Neuronal stem cell (in vitro differentiated cells): ENCODE measurements at places on chromosomes 6 and 20.

- H3K4me3 ChIP-seq, result no peak overlapping the region
- no peaks in the 10 kb centered on the region for H3K4me1 ChIP-seq
- H3K27me3 ChIP-seq, result no peaks in the 10 kb centered on the region
- no peaks in the 10 kb centered on the region for H3K36me3 ChIP-seq
- no peak for DNase-seq
- no peak overlapping the region for H3K27ac ChIP-seq
Observed at GRCh38 chr6:70171236-70171635, 131.6 kb downstream of the COL9A1 start.

GRCh38 chr6:110682460-110682853 is 132.8 kb downstream of the CDK19 start:
- no peaks in the 10 kb centered on the region for H3K27me3 ChIP-seq
- H3K4me3 ChIP-seq, result no peak overlapping the region
- H3K36me3 ChIP-seq, result no peaks in the 10 kb centered on the region

DNA sequence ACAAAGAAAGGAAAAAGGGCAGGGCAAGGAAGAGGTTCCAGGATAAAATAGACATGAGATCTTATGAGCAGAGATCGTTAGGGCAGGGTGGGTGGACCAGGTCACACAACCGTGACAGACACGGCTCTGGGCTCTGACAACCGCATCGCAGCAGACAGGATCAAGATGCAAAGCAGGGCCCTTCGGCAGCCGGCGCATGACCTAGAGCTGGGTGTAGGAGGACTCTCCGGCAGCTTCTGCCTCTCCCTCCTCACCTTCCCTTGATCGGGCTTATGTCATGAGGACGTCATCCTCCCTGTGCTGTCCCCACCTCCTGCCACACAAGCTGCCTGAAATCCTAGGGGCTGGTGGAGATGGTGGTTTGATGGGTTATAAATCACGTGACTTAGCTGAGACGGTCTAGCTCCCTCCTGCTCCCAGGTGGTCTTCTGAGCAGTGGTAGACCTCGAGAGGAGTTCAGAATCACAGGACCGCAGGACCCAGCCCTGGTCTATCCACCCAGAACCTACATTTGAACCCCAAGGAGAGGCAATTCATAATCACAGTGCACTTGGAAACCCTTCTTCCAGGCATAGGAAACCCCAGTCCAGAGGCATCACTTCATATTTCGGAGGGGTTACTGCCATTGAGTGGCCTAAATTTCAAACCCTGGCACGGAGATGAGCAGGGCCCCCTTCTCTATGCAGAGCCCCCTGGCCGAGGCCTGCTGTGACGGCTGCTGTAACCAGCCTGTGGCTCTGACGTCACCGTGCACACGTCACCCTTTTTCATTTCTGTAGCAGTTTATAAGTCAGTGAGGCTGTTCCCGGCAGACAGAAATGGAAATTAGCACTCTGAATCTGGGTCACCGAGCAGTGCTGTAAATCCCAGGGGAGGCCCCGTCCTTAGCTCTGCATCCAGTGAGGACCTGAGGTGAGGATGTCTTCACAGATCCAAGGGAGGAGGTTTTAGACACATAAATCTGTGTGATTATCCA is 8.7 kb upstream of the CCR6 start:
- no peaks in the 10 kb centered on the region for H3K27me3 ChIP-seq
- no peaks in the 10 kb centered on the region for H3K36me3 ChIP-seq
- H3K27ac ChIP-seq, result no peak overlapping the region
- H3K4me1 ChIP-seq, result no peaks in the 10 kb centered on the region
- H3K4me3 ChIP-seq, result no peak overlapping the region

DNA sequence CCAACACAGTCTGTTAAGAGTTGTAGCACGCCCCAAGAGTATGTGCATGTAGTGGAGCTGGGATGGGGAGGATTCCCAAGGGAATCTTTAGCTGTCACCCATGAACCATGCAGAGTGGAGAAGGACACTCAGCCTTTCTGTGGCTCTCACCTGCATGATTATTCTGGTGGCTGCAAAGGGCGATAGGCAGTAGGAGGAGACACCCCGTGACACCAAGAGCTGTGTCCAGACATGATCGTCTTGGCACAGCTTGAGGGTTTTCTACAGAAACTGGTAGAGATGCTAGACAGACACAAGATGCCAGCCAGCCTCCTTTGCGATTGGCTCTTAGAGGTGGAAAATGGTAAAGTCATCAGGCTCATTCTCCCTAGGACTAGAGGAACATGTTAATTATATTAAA is 3.1 kb upstream of the CSE1L start:
- no peaks in the 10 kb centered on the region for H3K27me3 ChIP-seq
- no peaks in the 10 kb centered on the region for H3K36me3 ChIP-seq
- no peak for DNase-seq
- no peak overlapping the region for H3K4me3 ChIP-seq
- H3K27ac ChIP-seq, result no peak overlapping the region

DNA sequence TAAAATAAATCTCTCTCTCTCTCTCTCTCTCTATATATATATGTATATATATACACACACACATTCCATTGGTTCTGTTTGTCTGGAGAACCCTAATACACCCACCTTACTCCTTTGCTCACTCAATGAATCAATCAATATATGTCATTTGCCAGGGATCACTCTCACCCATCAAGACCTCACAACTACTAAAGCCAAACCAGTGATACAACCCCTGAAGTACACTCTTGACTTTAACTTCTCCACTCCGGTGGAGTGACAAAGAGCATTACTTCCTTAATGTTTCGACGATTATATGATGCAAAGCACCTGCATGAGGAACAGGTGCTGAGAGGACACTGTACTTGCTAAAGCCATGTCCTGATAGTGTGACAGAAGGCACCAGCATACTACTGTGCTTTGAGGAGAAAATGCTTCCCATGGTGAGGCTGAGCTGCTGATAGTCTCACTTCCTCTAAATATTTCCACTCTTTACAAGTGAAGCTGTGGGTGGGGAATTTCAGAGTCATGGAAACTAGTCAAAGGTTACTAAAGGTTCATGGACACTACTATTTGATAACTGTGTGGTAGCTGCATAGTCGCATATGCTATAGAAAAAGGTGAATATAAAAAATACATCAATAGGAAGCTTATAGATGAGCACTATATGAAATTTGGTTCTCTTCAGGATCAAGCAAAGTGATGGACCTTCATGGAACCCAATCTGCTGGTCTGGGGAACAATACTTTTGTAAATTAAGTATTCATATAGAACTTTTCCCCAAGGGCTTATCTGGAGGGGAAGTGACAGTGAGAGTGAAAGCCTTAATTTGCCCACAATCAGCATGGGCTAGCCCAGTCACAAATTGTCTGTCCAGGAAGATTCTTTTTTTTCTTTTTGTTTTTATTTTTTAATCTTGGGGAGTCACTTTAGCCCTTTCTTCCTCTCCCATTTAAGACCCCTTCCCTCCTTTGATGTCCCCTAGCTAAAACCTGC is 141.9 kb upstream of the NEDD9 start:
- H3K4me3 ChIP-seq, result no peak overlapping the region
- no peak for DNase-seq

GRCh38 chr6:25341203-25341552 is 62.0 kb downstream of the CARMIL1 start:
- H3K27me3 ChIP-seq, result no peaks in the 10 kb centered on the region
- no peak overlapping the region for H3K4me3 ChIP-seq
- no peaks in the 10 kb centered on the region for H3K36me3 ChIP-seq
- no peak overlapping the region for H3K27ac ChIP-seq

DNA sequence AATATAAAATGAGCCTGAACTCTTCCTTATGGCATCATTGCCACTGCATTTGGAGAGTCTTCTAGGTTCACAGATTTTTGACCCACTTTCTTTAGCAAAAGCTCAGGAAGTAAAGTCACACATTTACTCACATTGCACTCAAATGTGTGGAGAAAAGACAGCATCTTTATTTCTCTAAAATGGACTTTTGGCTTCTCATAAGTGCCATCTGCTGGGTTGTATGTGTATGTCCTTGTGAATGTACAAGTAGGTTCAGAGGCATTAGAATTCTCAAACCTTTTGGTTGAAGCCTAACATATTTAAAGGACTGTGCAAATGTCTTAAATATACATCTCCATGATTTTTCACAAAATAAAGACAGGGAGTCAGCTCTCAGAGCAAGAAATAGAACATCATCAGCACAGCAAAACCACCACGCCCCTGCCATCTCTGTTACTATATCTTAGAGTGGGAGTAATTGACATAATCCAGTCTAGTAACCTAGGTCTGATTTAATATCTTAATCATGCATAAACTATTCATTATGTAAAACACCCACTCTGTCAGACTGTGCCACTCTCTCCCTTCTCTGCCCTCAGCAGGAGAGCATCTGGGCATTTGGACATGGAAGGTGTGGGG is 42.2 kb upstream of the SPTLC3 start:
- peak overlapping the region; percentile 30 for H3K4me3 ChIP-seq
- H3K36me3 ChIP-seq, result no peaks in the 10 kb centered on the region
- peaks cover 10% of the 10 kb centered on the region for H3K4me1 ChIP-seq
- H3K27me3 ChIP-seq, result no peaks in the 10 kb centered on the region

DNA sequence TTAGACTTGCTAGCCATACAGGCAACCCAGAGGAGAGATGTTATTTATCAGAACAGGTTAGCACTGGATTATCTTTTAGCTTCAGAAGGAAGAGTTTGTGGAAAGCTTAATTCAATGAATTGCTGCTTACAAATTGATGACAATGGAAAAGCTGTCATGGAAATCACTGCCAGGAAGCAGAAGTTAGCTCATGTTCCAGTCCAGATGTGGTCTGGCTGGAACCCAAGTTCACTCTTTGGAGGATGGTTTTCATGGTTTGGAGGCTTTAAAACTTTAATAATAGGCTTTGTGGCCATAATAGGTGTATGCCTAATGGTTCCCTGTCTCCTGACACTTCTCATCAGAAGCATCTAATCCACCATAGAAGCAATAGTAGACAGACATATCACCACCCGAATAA is 699.0 kb downstream of the PHF3 start:
- no peak for DNase-seq
- no peaks in the 10 kb centered on the region for H3K36me3 ChIP-seq
- no peak overlapping the region for H3K4me3 ChIP-seq

- no peak overlapping the region for H3K4me3 ChIP-seq
- H3K36me3 ChIP-seq, result no peaks in the 10 kb centered on the region
- no peak for DNase-seq
- H3K4me1 ChIP-seq, result no peaks in the 10 kb centered on the region
- H3K27me3 ChIP-seq, result no peaks in the 10 kb centered on the region
Observed at GRCh38 chr6:87946669-87947068, 101.0 kb upstream of the SPACA1 start.

GRCh38 chr6:65231616-65232015 is 475.4 kb downstream of the EYS start:
- H3K4me1 ChIP-seq, result no peaks in the 10 kb centered on the region
- no peak overlapping the region for H3K4me3 ChIP-seq
- no peak for DNase-seq
- H3K36me3 ChIP-seq, result no peaks in the 10 kb centered on the region
- H3K27me3 ChIP-seq, result no peaks in the 10 kb centered on the region

- peak; percentile 38 for DNase-seq
- H3K36me3 ChIP-seq, result no peaks in the 10 kb centered on the region
- H3K4me3 ChIP-seq, result no peak overlapping the region
- H3K4me1 ChIP-seq, result peaks cover 12% of the 10 kb centered on the region
- no peak overlapping the region for H3K27ac ChIP-seq
- H3K27me3 ChIP-seq, result no peaks in the 10 kb centered on the region
Observed at GRCh38 chr6:16409531-16410441, 171.4 kb downstream of the GMPR start.

- H3K4me1 ChIP-seq, result peaks cover 2% of the 10 kb centered on the region
- no peaks in the 10 kb centered on the region for H3K36me3 ChIP-seq
- no peak overlapping the region for H3K27ac ChIP-seq
Observed at GRCh38 chr6:16511040-16511660, 250.1 kb downstream of the ATXN1 start.

GRCh38 chr6:146650799-146651481 is 52.2 kb downstream of the ADGB start:
- no peak overlapping the region for H3K4me3 ChIP-seq
- H3K4me1 ChIP-seq, result no peaks in the 10 kb centered on the region
- DNase-seq, result no peak
- no peak overlapping the region for H3K27ac ChIP-seq
- H3K36me3 ChIP-seq, result no peaks in the 10 kb centered on the region

DNA sequence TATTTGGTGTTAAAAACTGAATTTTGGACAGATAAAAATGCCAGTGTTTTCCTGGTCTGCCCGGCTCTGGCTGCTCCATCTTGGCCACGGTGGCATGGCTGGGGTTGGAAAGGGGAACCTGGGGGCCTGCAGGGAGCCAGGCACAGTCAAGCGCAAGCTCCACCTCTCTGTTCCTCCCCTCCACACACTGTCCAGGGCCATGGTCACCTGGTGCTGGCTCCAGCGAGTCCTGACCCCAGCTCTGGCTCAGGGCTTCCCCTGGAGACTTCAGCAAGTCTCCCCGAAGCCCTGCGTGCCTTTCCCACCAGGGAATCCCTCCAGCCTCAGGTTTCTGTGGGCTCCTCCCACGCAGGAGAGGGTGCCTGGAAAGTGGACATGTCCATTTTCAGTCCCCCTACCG is 298.5 kb downstream of the QKI start:
- H3K4me3 ChIP-seq, result no peak overlapping the region
- DNase-seq, result no peak
- no peaks in the 10 kb centered on the region for H3K27me3 ChIP-seq
- H3K4me1 ChIP-seq, result peaks cover 2% of the 10 kb centered on the region
- H3K27ac ChIP-seq, result no peak overlapping the region

DNA sequence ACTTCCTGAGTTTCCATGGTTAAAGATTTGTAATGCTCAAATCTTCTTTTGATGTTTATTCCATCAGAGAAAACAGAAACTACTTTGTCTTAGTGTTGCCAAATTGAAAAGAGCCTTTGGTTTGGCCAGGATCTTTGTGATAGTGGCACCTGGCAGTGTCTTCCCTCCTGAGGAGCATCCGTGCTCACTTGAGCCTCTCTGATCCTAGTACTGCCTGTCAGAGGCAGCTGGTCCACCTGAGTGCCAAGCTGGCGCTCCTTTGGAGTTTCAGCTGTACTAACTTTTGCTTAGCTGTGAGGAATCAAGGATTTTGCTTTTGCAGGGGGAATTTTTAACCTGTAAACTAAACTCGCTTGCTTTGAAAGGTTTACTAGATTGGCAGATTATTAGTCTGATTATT is 61.4 kb downstream of the SCAND1 start:
- H3K4me3 ChIP-seq, result no peak overlapping the region
- no peak for DNase-seq
- no peak overlapping the region for H3K27ac ChIP-seq
- H3K36me3 ChIP-seq, result peaks cover 30% of the 10 kb centered on the region
- H3K27me3 ChIP-seq, result no peaks in the 10 kb centered on the region

DNA sequence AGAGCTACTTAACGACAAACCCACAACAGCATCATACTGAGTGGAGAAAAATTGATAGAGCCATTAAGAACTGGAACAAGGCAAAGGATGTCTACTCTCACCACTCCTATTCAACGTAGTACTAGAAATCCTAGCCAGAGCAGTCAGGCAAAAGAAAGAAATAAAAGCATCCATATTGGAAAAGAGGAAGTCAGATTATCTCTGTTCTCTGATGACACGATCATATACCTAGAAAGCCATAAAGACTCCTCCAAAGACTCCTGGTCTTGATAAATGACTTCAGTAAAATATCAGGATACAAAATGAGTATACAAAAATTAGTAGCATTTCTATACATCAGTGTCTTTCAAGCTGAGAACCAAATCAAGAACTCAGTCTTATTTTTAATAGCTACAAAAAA is 17.0 kb upstream of the FHL5 start:
- DNase-seq, result no peak
- no peaks in the 10 kb centered on the region for H3K36me3 ChIP-seq
- no peak overlapping the region for H3K27ac ChIP-seq
- no peaks in the 10 kb centered on the region for H3K27me3 ChIP-seq
- H3K4me3 ChIP-seq, result no peak overlapping the region
- H3K4me1 ChIP-seq, result no peaks in the 10 kb centered on the region

GRCh38 chr20:55760586-55760985 is 244.7 kb downstream of the CBLN4 start:
- H3K36me3 ChIP-seq, result no peaks in the 10 kb centered on the region
- no peak for DNase-seq
- H3K27ac ChIP-seq, result no peak overlapping the region

- no peak for DNase-seq
- peaks cover 27% of the 10 kb centered on the region for H3K4me1 ChIP-seq
- no peak overlapping the region for H3K27ac ChIP-seq
Observed at GRCh38 chr6:154933181-154933827, 61.8 kb upstream of the TIAM2 start.
